ENCODE measurements at places on chromosomes 2 and 18.

DNA sequence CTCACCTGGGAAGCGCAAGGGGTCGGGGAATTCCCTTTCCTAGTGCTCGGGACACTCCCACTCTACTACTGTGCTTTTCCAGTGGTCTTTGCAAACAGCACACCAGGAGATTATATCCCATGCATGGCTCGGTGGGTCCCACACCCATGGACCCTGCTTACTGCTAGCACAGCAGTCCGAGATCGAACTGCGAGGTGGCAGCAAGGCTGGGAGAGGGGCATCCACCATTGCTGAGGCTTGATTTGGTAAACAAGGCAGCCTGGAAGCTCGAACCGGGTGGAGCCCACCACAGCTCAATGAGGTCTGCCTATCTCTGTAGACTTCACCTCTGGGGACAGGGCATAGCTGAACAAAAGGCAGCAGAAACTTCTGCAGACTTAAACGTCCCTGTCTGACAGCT, 64.7 kb upstream of the CRACDL start:
- DNase-seq = no peak

GRCh38 chr2:172261292-172261691, 158.6 kb upstream of the DLX2 start:
- no peak for DNase-seq

GRCh38 chr2:106163948-106164545, 30.1 kb downstream of the UXS1 start:
- no peak for DNase-seq

DNA sequence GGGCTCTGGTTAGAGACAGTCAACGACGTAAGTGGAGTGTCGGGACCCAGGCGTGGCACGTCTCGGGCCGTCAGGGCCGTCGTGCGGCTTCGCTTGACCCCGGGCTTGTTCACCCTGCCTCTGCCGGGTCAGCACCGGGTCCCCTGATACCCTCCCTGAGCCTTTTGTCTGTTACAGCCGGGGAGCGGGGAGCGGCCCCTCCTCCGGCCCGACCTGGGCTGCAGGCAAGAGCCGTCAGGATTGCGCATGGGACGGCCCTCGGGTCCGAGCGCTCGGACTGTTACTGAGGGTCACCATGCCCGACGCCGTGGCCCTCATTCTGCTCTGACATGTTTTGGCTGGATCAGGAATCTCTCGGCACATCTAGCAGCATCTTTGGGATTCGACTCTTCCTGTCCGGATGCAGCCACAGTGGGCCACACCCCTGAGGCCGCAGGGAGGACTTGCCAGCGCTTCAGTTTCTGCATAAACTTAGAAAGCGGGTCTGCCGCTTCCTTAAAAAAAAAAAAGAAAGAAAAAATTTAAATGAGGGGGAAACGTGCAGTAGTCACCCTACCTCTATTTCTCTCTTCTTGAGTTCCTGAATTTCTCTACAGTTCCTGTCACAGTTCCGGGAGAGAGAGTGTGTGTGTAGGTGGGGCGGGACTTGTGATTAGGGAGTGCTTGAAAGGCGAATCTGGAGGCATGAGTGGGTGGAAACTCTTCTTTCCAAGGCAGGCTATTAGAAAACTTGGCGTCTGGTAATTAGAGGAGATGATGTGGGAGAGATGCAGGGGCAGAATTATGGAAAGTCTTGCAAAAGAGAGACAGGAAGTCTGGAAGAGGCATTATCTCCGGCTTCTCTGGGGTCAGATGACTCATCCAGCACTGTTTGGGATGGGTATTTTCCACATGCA, 909 bp downstream of the TMEM87B start:
- no peak for DNase-seq

GRCh38 chr2:102841107-102841840, 79.4 kb downstream of the TMEM182 start:
- peak; percentile 10 for DNase-seq

DNA sequence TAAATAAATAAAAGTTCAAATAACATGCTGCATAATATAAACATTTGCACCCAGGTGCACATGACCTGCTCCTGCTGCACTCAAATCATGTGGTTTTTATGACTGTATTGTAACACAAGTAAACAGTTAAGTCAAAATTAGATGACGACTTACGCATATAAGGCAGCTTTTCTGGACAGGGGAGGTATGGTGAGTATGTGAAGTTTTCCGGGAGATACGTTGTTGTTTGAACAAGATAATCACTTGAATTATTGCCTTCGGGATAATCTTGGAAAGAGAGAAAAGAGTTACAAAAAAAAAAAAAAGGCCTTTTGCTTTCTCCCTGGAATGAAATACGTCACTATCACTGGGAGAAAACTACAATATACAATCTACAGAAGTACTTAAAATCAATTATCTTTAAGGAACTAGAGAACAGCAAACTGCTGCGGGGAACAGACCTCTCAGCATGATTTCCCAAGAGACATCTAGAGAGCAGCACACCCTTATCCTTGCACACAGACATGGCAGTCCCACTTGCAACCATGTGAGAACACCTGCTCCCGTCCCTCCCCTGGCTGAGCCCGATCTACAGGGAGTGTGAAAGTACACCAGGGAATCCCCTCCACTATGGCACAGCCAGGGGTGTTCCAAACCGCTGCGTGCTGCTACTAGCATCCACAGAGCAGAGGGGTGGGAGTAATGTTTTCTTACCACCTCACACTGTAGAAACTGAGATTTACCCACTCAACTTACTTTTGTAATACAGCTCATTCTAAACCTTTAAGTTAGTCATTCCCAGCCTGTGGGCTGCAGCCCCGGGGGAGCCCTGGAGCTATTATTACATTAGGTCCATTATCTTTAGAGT, 26.3 kb downstream of the B4GALT6 start:
- DNase-seq = peak; percentile 28

DNA sequence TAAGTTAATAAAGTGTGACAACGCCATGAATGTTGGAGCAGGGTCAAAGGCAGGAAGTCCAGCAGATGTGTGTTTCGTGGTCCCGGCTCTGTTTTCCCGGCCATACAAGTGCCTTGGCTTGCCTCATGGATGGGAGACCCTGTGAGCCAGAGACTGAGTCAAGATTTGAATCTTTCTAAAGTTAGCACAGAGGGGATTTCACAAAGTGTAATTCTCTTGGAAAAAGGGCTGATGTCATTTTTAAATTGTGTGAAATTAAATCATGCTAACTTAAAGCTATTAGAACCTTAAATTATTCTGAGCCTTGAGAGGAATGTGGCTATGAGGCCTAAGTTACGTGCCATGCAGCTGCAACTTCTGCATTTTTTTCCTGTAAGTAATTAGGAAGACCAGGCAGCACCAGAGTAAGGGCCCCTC, 38.3 kb upstream of the RALBP1 start:
- DNase-seq = no peak

GRCh38 chr2:145771525-145771924, 1251.6 kb upstream of the ZEB2 start:
- DNase-seq = no peak

- DNase-seq = no peak
These were observed 108.9 kb downstream of the THSD7B start for GRCh38 chr2:136874258-136874657.

DNA sequence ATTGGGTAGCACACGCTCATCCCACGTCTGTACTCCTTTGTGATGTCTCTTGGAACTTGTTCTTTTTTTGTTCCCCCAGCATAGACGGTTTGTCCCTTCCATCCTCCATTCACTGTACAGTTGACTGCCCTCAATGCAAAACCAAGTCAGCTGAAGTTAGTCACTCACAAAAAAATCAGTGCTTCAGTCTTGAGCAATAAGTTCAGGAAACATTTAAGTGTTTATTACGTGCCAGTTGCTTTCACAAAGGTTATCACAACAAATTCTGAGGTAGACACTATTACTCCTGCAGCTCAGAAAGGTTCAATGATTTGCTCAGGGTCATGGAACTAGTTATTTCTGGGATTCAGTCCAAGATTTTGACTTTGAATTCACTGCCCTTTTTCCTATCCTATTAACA, 102.2 kb downstream of the PDE1A start:
- DNase-seq = no peak

DNA sequence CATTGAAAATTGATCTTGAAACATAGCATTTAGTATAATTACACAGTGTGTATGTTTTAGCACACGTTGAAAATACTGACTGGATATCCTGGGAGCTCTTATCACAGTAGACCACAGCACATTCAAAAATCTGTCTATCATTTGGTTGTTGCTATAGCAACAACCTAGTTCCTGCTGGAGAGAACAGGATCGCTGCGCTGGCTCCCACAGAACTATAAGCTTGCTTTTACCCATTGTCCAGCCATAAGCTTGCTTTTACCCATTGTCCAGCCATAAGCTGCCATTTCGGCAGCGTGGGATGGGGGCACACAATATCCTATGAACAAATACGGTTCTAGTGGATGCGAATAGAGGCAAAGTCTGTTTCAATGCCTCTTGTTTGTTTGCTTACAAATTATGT, 70.4 kb upstream of the ST6GAL2 start:
- no peak for DNase-seq

DNA sequence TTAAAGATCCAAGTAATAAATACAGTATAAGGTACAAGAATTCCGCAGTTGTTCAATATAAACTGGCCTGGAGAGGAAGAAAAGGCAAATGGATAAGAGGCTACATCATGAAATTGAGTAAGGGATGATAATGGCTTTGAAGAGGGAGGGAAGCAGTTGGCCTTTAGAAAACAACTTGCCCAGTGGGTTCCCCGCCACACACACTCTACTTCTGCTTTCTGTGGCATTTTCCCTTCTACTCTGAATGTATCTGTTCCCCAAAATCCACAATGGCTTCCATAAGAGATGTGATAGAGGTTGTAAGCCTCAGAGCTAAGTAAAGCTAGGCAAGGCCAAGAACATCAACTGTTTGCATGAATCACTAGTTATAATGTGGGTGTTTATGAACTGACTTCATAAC, 221.3 kb downstream of the MBD2 start:
- no peak for DNase-seq

- DNase-seq = no peak
These were observed 222.3 kb upstream of the CDH19 start for GRCh38 chr18:66826211-66826610.

- no peak for DNase-seq
These were observed 3.0 kb downstream of the PROC start for GRCh38 chr2:127421116-127421800.

DNA sequence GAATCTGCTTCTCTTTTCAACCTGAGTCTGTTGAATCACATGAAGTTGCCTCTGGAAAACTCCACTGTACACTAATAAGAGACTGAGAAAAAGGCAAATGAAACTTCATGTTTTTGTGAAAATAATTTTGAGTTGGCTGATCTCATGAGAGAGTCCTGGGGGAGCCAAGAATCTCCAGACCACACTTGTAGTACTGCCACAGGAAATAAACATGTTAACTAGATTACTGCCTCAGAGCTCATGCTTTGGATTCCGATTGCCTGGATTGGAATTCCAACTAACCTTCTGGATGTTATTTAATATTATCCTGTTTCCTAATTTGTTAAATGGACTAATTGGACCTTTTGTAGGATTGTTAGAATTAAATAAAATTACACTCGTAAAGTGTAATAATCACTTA, 25.2 kb downstream of the NUP35 start:
- no peak for DNase-seq

DNA sequence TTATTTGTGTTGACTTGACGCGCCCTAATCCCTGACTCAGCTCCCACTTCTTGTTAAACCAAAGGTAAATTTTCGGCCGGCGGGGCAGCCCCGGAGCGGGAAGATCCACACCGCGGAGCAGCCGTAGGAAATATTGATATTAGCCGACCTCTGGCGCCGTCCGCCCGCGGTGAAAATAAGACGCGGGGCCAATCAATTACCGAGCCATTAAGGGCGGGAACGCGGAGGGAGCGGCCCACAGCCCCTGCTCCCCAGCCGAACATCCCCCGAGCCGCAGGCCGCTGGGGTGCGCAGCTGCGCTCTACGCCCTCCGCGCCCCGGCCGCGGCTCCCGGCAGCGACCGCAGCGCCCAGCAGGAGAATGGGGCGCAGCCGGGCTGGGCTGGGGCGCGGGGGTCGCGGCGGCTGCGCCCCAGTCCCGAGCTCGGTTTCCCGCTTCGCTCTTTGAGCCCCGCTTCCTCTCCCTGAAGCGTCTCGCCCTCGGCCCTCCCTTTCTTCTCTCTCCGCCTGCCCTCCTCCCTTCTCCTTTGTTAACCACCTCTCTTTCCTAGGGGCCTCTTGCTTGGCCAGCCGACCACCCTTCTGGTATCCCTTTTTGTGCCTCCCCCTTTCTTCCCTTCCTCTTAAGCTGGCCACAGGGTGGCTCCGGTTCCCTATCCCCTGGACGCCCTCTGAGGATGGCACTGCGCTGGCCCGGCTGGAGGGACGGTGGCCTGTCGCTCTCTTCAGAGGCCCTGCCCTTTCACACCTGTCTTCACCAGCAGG, 40.9 kb downstream of the CELF4 start:
- DNase-seq = no peak

DNA sequence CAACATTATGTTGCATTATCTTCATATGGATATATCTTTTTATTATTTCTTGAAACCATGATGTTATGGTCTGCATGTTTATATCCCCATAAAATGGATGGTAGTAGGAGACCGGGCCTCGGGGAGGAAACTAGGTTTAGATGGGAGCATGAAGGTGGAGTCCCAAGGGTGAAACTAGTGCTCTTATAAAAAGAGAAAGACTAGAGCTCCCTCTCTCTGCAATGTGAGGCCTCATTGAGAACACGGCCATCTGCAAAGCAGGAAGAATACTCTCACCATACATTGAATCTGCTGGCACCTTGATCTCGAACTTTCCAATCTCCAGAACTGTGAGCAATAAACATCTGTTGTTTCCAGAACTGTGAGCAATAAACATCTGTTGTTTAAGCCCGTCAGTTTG, 64.0 kb downstream of the NXPH2 start:
- no peak for DNase-seq

DNA sequence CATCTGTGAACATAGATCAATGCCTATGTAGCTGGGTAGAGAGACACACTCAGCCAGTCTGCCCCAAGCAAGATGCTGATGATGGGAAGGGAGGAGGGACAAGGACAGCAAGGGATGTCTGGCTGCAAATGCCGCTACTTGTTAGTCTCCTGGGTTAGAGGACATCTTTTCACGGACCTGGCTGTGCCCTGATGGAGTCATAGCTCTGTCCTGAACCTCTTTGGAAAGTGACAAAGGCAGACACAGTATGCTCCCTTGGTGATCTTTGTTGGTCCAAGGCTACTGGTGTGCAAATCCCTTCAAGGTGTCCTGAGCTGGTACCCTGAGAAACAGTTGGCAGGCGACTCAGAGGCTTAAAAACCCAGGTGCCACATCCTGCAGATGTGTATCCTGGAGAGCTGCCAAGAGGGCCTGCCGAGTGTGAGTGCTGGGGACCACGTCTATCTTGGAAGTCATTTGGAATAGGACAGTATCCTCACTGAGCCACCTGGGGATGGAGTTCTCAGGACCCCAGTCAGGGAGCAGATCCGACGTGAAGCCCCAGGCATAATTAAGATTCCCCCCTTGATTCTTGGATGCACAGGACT, 10.8 kb downstream of the FOSL2 start:
- no peak for DNase-seq

GRCh38 chr2:28434600-28434989, 41.9 kb downstream of the FOSL2 start:
- no peak for DNase-seq

DNA sequence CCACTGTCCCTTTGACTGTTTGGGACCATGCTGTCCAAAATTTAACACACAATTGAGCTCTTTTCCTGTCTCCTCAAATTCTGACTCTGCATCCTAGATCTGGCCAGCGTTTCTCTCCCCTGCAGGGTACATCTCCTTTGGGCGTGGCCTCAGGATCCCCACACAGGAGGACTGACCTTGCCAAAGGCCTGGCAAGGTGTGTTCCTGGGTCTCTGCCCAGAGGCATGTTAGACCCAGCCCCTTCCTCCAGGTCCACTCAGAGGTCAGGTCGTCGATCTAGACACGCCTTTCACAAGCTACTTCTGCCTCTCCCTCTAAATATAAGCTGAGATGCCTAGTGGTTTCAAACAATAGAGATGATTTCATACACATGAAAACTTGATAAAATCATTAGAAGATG, 45.4 kb upstream of the SMIM21 start:
- no peak for DNase-seq

Measured in activated CD4-positive, alpha-beta T cell treated with anti-CD3 and anti-CD28 coated beads for 24 hours (primary cell).